NCI-H460 (cell line): ENCODE measurements at places on chromosomes 16 and 17. TPM values are rescaled to one million over a fixed set of nuclear protein-coding genes. Genes with fewer than 3 reads are reported as not detected.

The SPIRE2 gene
- 29.1 and 34.1 TPM in 2 replicates for total RNA-seq

The FUS gene
- 27.3 and 49.7 TPM in 2 replicates for total RNA-seq

The SCNN1G gene
- not detected in 2 replicates for total RNA-seq

The ABCC3 gene
- total RNA-seq = 74.8 and 93.3 TPM in 2 replicates

The PRSS33 gene
- total RNA-seq = not detected in 2 replicates

The CUEDC1 gene
- 12.2 and 13.7 TPM in 2 replicates for total RNA-seq

The GPR139 gene
- total RNA-seq = not detected in 2 replicates

The SSH2 gene
- total RNA-seq = 7.6 and 8.3 TPM in 2 replicates

The KRTAP2-3 gene
- not detected in 2 replicates for total RNA-seq

DNA sequence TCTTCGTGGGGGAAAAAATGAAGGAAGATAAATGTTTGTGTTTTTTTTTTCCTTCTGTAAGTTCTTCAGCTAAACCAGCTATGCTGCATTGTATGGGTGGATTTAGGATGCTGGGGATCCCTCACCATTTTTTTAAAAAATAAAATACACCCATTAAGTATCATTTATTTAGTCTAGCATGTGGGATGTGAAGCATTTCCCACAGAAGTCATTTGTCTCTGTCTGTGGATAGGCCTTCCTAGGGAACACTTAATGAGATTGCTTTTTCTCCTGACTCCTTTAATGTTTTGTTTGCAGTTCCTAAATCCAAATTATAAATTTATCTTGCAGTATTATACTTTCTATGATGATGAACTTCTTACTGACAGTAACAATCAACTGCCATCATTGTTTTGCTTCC lies 146.7 kb downstream of the PPM1E start:
- DNase-seq = no peak

GRCh38 chr17:63479495-63480184 lies 2.8 kb downstream of the ACE start:
- no peak for DNase-seq

DNA sequence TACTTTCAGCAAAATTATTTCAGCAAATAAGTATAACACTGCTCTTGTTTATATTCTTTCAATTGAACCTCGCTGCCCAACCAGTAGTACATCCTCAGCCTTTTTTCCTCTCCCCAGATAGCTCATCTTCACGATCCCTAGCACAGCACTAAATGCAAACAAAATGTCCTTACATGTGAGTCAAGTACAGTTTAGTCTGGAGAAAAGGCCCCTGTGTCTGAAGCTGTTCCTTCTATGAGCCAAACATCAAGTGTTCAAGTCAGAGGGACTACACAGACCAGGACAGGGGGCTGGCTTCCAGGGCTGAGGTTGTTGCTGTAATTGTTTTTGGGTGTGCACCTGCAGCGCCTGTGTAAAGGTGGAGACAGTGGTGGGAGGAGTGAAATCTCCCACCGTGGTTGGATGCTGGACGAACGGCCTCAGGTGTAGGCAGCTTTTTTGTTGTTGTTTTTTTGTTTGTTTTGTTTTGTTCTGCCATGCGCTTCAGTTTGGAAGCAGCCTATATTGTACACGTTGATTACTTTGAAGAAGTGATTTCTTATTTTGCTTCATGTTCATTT lies 147.1 kb downstream of the PRKCA start:
- DNase-seq = no peak

- DNase-seq = no peak
Measured at GRCh38 chr17:13140750-13141149, 122.9 kb upstream of the ELAC2 start.

GRCh38 chr16:21526923-21527807 lies 72.2 kb upstream of the METTL9 start:
- DNase-seq = no peak

DNA sequence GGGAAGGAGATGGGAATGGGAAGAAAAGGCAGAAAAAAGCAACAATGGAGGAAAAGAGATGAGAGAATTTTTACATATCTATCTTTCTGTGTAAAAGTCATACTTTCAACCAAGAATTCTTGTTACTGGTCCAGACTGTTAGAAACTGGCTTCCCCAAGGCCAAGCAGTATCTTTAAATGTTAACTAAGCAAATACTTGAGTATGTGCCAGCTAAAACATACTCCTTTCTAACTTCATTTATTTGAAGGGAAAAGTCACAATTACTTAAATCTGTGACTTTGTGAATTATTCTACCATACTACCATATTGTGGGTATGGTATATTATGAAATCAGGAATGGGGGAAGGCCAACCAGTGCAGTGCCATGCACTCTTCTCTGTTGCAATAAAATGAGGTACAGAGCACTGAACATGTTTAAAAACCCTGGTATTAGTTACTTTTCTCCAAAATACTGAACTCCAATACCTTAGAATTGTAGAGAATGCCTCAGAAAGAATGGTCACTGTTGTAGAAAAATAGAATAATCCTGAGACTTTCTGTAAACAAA lies 92.3 kb upstream of the C17orf78 start:
- no peak for DNase-seq

DNA sequence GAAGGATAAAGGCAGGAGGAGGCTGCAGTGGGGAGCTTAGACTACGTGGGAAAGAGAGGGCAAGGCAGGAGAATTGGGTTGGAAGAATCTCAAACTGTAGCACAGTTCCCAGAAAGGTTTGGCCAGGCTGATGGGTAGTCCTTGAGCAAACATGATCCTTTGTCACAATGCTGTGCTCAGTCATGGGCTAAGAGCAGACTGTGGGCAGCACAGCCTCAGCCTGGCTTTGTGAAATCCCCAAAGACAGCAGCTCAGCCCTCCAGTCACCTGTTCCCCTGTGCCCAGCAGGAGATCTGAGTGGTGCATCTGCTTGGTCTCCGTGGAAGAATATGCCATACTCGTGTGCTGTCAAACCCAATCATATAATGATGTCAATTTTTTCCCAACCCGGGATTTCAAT lies 10.6 kb upstream of the ENGASE start:
- DNase-seq = no peak

DNA sequence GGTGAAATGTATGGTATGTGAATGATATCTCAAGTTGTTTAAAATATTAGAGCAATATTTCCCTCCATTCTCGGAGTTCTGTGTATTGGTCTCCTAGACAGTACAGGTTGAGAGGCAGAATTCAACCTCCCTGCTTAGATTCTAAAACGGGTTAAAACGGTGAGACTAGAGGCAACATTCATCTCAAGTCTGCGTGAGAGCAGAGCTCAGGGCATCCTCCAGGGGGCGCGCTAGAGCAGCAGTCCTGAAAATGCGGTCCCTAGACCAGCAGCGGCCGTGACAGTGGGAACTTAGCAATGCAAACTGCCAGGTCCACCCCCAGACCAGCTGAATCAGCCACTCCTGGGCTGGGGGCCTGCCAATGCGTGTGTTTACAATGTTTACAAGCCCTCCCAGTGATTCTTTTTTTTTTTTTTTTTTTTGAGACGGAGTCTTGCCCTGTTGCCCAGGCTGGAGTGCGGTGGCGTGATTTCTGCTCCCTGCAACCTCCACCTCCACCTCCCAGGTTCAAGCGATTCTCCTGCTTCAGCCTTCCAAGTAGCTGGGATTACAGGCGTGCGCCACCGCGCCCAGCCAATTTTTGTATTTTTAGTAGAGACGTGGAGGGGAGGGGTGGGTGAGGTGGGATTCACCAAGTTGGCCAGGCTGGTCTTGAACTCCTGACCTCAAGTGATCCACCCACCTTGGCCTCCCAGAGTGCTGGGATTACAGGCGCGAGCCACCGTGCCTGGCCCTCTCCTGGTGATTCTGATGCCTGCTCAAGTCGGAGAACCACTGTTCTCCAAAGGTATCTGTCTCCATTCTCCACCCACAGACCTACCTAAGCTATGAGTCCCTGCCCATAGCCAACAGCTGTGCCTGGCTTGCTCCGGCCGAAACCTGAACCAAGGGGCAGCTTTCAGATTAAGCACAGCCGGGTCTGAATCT lies 24.2 kb downstream of the KLHL36 start:
- peak; percentile 56 for DNase-seq

DNA sequence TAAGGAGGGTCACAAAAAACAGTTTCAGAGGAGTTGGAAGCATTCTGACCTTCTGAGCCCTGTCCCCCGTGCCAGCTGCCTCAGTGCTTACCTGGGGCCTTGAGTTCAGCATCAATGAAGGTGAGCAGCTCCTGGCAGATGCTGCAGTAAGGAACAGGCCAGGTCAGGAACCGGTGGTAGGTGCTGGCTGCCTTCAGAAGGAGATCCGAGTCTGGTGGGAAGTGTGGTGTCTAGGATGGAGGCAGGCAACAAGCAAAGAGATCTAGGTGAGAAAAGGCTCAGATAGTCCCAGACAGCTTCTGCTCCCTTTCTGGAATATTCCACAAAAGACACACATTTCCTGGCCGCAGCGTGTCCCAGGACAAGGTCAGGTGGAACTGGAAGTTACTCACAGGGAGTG lies 37.2 kb upstream of the PIK3R6 start:
- no peak for DNase-seq

- no peak for DNase-seq
Measured at GRCh38 chr17:80819422-80820164, 172.0 kb upstream of the CHMP6 start.

DNA sequence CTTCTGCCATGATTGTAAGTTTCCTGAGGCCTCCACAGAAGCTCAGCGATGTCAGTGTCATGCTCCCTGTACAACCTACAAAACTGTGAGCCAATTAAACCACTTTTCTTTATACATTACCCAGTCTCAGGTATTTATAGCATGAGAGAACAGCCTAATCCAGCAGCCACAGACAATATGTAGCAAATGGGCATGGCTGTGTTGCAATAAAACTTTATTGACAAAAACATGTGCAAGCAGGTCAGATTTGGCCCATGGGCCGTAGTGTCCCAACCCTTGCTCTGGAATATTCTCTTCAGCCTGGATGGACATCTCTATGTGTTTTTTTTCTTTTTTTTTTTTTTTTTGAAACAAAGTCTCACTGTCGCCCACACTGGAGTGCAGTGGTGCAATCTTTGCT lies 60.9 kb upstream of the EEF2KMT start:
- DNase-seq = no peak

- DNase-seq = no peak
Measured at GRCh38 chr16:61595605-61596004, 440.6 kb downstream of the CDH8 start.

DNA sequence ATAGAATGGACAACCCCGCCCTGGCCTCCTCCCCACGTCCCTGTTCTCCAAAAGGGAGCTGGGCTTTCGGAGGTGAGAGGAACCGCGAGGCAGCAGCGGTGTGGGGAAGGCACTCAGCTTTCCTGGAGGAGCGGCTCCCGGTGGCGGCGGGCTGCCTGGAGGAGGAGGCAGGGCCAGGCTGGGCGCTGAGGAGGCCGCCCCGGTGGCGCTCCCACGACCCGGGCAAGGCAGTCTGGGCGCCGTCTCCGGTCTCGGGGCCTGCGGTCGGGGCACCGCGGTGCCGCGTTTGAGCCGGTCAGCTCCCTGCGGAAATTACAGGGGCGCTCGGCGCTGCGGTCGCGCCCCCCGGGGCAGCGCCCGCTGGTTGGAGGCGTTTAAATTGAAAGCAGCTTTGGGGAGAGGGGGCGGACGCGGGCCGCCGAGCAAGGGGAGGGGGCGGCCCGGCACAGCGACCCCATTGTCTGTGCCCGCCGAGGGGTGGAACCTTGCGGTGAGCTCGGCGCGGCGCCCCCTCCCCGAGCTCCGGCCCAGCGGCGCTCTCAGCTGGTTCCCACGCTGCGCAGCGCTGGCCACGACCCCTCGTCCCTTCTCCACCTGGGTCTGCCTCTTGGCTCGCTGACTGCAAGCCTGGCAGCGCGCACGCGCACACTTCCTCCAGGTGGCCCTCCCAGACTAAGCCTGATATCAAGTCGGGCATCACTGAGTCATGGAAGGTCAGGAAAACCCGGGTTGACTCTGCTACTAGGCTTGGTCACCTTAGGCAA lies 58.7 kb upstream of the DLX4 start:
- DNase-seq = no peak

- DNase-seq = no peak
Measured at GRCh38 chr16:4123616-4124300, 7.5 kb upstream of the ADCY9 start.
